ENCODE measurements at places on chromosomes 2 and 18.

DNA sequence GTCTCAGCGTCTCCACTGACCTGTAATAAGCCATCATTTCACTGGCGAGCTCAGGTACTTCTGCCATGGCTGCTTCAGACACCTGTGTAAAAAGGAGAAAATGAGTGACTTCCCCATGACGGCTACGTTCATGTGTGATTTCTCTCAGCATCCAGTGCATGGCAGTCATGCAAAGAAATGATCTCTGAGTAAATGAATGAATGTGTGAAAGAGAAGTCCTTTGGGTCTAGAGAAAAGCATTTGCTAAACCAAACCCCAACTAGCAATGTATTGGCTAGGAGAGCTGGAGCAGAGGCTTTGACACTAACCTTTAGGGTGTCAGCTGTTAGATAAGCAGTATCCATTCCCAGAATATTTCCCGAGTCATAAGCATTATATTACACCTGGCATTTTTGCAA lies 417 bp downstream of the IL1B start:
- no peak for DNase-seq

DNA sequence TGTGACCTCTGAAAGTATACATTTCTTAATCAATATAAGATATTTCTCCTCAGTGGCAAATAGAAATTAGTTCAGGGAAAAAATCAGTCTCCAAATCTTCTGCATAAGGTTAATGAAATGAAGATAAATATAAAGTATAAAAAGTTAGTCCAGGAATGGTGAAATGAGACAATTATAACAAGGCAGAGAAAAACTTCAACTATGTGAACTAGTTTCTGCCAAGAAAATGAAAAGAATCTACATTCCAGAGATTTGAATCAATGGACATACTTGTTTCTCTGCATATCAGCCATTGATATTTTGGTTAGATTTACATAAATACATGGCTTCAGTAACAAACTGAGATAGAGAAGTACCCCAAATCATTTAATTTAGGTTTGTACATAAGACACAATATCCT lies 249.0 kb downstream of the EXOC6B start:
- DNase-seq, result no peak

- DNase-seq, result no peak
These were observed 1.4 kb downstream of the COL3A1 start for GRCh38 chr2:188975497-188976102.

DNA sequence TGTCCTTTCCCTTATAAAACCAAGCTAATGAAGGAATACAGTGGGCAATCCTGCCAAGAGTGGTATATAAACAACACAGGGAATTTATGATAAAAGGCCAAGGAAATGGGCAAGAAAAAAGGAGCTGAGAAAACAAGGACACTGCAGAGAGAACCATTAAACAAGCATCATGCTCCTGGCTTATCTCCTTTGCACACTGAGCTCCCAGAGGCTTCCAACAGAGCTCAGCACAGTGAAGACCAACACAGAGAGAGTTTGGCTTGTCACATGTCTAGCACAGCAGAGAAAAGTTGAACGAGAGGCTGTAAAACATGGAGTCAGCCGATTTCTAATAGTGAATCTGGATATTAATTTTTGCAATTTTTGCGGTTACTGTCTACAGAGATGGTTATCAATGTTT lies 68.0 kb upstream of the KLF7 start:
- DNase-seq, result no peak

DNA sequence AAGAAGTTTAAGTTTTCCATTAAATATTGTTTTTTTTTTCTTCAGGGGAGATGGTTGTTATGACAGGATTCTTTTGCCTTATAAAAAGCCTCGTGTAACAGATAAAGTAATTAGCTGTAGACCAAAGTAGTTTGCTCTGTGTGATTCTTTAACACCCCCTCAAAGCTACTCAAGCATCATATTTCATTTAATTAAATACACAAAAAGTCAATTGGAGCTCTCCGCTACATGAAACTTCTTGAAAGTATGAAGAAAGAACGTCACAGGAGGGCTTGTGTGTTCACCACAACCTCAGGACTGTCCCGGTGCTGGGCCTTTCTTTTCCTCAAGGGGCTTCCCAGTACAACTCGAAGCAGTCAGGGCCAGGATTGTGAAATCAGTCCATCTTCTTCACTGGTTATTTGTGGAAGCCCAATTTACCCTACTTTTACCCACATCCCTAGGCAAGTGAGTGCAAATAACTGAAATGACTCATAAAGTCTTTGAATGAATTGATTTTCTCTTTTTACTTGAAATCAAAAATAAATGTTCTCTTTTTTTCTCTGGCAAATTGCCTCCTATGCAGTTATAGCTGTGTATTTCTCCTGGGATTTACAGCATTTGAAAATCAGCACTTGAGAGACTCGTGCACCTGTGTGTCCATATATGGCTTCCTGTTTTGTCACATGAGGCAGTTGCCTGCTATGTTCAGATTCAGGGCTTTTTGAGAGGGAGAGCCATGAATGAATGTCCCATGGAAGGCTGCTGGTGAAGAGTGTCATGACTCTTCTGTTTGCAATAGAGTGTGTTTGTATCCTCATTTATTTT lies 48.6 kb downstream of the LINC00305 start:
- no peak for DNase-seq

Measured in stimulated activated CD8-positive, alpha-beta memory T cell treated with anti-CD3 and anti-CD28 coated beads, Interleukin-4, amount 100 ng/mL, for 48 hours (primary cell).